ENCODE measurements at places on chromosomes 6 and 20. TPM values are rescaled to one million over a fixed set of nuclear protein-coding genes. Genes with fewer than 3 reads are reported as not detected.

Gene CTCFL
- total RNA-seq: not detected

Gene BPIFA1
- not detected for total RNA-seq

Gene MUC21
- total RNA-seq: not detected

Gene CLDN20
- total RNA-seq: not detected

Gene B3GAT2
- under 0.01 TPM for total RNA-seq

Gene GPR6
- total RNA-seq: not detected

Gene GRIK2
- total RNA-seq: not detected

Gene EBF4
- total RNA-seq: 0.15 TPM

Gene PPP1R16B
- under 0.01 TPM for total RNA-seq

Gene NDUFAF4
- 7.1 TPM for total RNA-seq
